ENCODE measurements at places on chromosomes 3 and 15. TPM values are rescaled to one million over a fixed set of nuclear protein-coding genes. Genes with fewer than 3 reads are reported as not detected.

Gene SETD2
- 13.8 TPM for total RNA-seq

Gene C3orf62
- total RNA-seq = 0.74 TPM

Gene ERICH6
- not detected for total RNA-seq

Gene CERS3
- not detected for total RNA-seq

Gene SRGAP3
- total RNA-seq = 1.2 TPM

Gene PRSS50
- total RNA-seq = not detected

Gene KLHL25
- 3.0 TPM for total RNA-seq

Gene TPRG1
- total RNA-seq = not detected

Gene CASR
- not detected for total RNA-seq

Data from bronchus fibroblast of lung (primary cell).